ENCODE measurements at places on chromosomes 11 and 22. TPM values are rescaled to one million over a fixed set of nuclear protein-coding genes. Genes with fewer than 3 reads are reported as not detected.

WNT11 gene
- 2.4 TPM for polyA plus RNA-seq

ADM gene
- polyA plus RNA-seq, result 0.19 TPM

PGA5 gene
- not detected for polyA plus RNA-seq

ESAM gene
- 0.30 TPM for polyA plus RNA-seq

LRP5 gene
- 1.2 TPM for polyA plus RNA-seq
